ENCODE measurements at places on chromosomes 11 and 22.

GRCh38 chr11:77065878-77066228 is 918 bp upstream of the CAPN5 start:
- DNase-seq, result no peak

DNA sequence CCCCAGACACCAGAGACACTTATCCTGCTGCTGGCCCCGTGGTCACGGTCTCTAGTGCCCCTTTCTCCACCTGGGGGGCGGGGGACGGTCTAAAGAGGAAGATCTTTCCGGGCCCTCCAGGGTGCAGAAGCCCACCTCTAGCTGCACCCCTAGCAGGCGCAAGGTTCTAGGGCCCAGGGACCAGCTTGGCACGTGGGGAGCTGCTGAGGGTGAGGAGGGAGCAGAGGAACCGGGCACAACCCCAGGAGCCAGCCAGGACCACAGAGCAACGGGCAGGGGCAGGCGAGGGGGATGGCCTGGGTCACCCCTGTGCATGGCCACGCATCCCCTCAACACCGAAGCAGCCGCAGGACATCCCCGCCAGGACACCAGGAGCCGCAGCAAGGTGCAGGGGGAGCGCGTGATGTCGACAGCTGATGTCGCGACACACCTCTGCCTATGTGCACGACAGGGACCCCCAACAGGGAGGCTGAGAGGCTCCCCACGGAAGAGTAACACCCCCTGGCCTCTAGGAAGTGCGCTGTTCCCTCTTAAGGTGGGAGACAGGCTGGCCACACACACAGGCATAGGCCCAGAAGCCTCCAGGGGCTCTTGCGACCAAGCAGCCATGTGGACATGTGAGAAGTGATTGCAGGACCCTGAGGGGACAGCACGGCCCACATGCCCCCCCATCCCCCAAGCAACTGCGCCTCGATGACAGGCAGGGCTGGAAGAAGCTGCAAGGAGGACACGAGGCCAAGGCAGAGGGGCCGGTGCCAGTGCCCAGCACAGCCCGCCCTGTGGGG is 5.1 kb downstream of the LRFN4 start:
- no peak for DNase-seq

DNA sequence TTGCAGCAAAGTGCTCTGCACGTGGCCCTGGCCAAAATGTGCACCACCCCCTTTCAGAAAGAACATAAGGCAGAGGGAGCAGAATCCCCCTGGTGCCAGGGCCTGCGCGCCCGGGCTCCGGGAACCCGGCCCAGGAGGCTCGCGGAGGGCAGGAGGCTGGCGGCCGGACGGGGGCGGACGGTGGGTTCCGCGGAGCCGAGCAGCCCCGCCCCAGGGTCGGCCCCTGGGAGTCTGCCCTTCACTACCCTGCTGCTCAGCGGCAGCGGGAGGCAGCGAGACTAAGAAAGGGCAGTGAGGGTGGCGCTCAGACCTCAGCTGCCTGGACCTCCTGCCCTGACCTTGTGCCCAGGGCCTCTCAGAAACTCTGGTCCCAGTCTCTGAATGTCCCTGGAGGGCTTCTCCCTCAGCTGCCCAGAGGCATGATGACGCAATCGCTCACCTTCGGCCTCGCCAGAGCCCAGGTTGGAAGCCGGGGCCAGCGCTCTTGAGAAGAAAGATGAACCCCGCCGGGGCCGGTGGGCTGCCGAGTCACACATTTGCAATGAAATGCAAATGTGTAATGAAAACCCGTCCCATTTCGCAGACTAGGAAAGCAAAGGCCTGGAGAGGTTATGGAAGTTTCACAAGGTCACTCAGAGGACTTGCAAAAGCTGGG is 1.1 kb upstream of the CLMP start:
- DNase-seq, result no peak

DNA sequence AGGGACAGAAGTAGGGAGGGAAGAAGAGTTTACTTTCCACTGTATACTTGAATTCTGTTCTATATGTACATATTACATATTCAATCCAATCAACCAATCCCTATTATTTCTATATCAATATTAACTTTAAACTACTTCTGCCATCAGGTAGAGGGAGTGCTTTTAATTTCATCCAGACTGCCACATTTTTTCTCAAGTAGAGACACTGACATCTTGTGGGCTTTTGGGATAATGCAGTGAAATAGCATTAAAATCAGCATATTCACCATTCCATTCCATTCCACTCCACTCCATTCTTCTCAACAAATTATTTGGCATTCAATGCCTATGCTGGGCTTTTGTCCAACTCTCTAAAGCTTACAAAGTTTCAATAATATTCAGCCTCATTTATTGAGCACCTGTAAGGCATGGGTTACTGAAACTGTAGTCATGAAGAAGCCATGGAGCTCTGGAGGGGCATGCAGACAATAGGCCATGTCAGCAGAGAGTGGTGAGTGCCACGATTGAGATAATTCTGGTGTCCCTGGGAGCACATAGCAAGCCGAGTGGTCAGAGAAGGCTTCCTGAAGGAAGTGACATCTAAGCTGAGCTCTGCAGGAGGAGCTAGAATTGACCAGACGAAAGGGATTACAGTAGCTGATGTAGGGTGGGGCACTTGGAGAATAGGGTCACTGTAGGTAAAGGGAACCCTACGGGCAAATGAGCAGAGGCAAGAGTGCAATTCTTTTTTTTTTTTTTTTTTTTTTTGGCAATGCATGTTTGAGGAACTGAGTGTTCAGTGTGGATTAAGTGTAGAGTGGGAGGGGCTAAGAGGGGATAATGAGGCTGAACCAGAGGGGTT is 12.8 kb upstream of the CLPB start:
- DNase-seq, result no peak

GRCh38 chr11:113506893-113507292 is 31.7 kb upstream of the DRD2 start:
- no peak for DNase-seq

DNA sequence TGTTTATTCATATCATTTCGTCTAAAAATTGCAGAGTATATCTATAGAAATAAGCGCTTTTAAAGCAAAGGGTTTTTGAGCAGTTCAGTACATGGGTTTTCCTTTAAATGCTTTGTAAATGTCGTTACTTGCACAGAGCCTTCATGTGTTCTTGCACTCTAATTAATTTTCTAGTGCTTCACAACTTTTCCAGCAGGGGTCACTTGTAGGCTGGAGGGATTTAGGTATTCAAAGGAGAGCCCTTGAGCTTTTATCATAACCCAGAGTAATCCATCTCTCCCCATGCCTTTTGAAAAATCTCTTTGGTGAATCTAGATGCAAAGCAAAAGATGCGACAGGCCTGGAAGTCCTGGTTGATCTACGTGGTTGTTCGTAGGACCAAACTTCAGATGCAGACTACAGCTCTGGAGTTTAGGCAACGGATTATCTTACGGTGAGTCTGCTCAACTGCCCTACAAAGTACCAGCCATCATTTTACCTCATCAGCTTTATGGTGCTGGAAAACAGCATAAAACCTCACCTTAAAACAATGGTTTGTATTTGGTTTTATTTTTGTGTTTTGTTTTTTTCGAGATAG is 60.4 kb downstream of the SFI1 start:
- no peak for DNase-seq

GRCh38 chr11:41306431-41306830 is 153.0 kb downstream of the LRRC4C start:
- no peak for DNase-seq

DNA sequence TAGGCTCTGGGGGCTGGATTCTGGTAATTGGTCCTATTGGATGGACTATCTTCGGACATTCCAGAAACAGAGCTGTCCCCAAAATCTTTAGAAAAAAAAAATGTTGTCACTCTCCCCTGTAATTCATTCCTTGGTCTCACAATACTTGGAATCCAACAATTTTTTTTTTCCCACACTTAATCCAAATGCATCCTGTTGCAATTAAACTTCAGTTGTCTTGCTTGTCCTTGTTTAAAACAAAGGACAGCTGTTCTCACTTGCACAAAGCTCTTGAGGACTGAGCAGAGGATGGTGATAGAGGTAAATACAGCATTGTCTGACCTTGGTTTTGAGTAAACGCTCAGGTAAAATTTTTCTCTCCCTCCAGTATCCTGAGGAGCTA is 75.3 kb downstream of the SC5D start:
- no peak for DNase-seq

DNA sequence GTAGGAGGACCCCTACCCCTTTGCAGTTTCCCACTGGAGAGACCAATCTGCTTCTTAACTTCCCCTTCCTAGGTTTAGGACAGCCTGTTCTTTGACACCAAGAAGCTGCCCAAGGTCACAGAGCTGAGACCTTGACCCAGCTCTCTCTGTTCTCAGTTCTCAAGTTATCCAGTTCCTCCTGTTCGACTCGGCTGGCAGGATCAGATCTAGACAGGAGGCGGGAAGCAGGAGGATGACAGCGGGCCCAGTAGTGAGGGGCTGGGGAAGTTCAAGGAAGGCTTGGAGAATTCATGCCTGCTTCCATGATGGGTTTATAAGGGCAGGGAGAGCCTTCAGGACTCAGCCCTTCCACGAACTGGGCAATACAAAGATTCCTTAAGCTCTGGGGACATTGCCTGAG is 210.6 kb downstream of the DSCAML1 start:
- DNase-seq, result no peak

- DNase-seq, result no peak
Measured at GRCh38 chr11:110199184-110199981, 97.0 kb downstream of the RDX start.

- DNase-seq, result no peak
Measured at GRCh38 chr22:48869788-48870187, 957.9 kb downstream of the BRD1 start.

GRCh38 chr22:31707519-31707918 is 42.4 kb downstream of the PRR14L start:
- no peak for DNase-seq

DNA sequence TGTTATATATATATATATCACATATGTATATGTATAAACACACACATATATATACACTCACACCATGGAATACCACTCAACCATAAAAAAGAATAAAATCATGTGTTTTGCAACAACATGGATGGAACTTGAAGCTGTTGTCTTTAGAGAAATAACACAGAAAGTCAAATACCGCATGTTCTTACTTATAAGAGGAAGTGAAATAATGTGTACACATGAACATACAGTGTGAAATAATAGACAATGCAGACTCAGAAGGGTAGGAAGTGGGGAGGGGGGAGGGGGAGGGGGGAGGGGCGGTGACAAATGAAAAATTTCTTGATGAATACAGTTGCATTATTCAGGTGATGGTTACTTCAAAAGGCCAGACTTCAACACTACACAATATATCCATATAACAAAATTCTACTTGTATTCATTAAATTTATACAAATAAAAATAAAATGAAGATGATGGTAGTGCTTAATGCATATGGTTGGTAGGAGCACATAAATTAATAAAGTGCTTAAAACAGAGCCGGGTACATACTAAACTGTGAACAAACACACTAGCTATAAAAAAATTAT is 5.8 kb upstream of the OR5B2 start:
- DNase-seq, result no peak

- no peak for DNase-seq
Measured at GRCh38 chr11:7924536-7924935, 6.5 kb downstream of the OR10A6 start.

DNA sequence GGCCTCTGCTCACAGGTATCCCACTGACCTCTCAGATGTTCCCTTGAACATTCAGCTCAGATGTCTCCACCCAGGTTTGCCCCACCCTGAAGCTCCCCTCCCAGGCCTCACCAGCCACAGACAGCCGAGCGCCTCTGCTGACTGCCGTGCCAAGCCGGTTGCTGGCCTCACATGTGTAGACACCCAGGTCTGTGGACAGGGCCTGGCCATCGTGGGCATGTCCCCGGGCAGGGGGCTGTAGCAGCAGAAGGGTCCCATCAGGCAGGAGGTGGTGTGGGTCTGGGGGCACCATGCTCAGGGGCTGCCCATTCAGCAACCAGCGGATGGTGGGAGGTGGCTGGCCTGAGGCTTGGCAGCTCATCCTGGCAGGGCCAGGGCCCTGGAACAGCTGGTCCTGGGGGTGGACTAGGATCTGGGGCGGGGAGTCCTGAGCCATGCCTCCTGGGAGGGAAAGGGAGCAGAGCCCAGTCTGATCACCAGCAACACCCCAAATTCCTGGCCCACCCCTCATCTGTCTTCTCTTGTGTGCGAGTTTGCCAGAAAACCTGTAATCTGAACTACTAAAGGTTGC is 759 bp downstream of the ROBO4 start:
- DNase-seq, result no peak

- DNase-seq, result no peak
Measured at GRCh38 chr11:14872032-14872431, 20.0 kb downstream of the CYP2R1 start.

GRCh38 chr11:102332611-102332994 is 14.4 kb upstream of the BIRC2 start:
- no peak for DNase-seq

- DNase-seq, result peak; percentile 30
Measured at GRCh38 chr22:20131597-20131858, at the start of gene ZDHHC8. ZDHHC8 (plus strand) TSS chr22:20131804; CDS start chr22:20131948, 144 bp downstream.

DNA sequence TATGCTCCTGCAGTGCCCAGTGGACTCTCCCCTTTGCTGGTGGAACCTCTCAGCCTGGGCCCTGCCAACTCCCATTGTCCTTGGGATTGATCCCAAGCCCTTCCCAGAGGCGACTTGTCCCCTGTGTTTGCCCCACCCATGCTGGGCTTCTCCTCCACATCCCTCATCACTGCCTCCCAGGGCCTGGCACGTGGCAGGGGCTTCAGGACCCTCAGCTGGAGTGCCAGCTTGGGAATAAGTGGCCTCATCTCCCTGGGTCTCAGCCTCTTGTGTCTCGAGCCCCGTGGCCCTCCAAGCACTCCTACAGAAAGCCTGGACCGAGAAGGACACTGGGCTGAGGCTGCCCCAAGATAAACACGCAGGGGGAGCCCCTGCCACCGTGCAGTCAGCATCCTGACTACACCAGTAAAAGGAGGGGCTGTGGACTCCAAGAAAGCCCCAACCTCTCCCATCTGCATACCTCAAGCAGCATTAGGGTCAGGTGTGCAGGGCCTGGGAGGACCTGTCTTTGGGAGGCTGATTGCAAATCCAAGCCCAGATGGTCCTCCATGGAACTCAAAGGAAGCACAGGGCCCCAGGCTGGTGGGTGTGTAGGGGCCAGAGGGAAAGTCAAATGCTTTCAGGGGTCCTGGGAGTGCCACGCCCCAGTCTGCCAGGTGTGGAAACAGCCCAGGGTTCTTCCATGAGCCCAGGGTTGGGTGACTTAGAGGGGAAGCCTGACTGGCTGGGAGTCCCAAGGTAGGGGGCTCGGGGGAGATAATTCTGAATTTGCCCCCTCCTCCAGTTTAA is 9.5 kb upstream of the GNAZ start:
- no peak for DNase-seq

DNA sequence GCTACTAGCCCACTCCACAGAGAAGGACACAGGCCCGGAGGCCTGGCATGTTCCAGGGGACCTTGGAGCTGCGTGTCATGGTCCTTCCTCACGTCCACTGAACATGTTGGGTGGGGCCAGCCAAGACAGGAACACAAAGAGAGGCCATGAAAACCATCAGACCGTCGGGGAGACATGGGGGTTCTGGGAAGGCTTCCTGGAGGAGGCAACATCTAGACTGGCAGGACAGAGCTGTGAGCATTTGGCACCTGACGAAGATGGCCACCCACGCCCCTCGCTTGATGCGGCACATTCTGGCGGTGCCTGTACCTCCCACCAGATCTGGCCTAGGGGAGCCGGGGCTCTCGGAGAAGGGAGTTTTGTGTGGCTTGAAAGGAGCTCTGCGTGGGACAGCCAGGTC is 24.7 kb upstream of the ARHGAP8 start:
- DNase-seq, result no peak

Data from activated CD4-positive, CD25-positive, alpha-beta regulatory T cell (primary cell).